ENCODE measurements at places on chromosomes 4 and X. TPM values are rescaled to one million over a fixed set of nuclear protein-coding genes. Genes with fewer than 3 reads are reported as not detected.

DNA sequence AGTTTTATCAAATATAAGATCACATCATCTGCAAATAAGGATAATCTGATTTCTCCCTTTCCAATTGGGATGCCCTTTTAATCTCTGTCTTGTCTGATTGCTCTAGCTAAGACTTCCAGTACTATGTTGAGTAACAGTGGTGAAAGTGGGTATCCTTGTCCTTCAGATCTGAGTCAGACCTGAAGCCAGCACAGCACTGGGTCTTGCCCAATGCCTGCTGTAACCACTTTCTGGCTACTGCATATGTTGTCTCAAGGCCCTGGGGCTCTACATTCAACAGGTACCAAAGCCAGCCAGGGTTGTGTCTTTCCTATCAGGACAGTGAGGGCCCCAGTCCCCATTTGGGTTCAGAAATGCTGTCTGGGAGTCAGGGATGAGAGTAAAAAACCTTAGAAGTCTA is 90.3 kb downstream of the CYSLTR1 start:
- no peak overlapping the region for H3K27ac ChIP-seq
- no peaks in the 10 kb centered on the region for H3K36me3 ChIP-seq
- no peaks in the 10 kb centered on the region for H3K4me1 ChIP-seq
- H3K4me3 ChIP-seq, result no peak overlapping the region
- no peaks in the 10 kb centered on the region for H3K27me3 ChIP-seq
- no peak for DNase-seq

DNA sequence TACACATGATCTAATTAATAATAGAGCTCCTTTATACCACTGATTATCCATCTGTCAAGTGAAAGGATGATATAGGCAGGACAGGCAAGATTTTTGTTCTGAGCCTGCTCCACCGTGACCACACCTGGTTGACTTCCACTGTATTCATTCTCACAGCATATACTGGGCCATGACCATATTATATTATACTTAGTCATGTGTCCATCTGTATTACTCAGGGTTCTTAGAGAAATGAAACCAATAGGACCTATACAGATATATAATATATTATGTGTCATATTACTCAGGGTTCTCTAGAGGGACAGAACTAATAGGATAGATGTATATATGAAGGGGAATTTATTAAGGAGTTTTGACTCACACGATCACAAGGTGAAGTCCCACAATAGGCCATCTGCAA is 675.1 kb downstream of the GRXCR1 start:
- H3K4me1 ChIP-seq, result no peaks in the 10 kb centered on the region
- H3K36me3 ChIP-seq, result no peaks in the 10 kb centered on the region
- no peak overlapping the region for H3K4me3 ChIP-seq
- no peak for DNase-seq
- no peaks in the 10 kb centered on the region for H3K27me3 ChIP-seq

- H3K36me3 ChIP-seq, result no peaks in the 10 kb centered on the region
- H3K27me3 ChIP-seq, result no peaks in the 10 kb centered on the region
- no peak overlapping the region for H3K4me3 ChIP-seq
Measured at GRCh38 chrX:21412883-21413282, 38.7 kb downstream of the CNKSR2 start.

DNA sequence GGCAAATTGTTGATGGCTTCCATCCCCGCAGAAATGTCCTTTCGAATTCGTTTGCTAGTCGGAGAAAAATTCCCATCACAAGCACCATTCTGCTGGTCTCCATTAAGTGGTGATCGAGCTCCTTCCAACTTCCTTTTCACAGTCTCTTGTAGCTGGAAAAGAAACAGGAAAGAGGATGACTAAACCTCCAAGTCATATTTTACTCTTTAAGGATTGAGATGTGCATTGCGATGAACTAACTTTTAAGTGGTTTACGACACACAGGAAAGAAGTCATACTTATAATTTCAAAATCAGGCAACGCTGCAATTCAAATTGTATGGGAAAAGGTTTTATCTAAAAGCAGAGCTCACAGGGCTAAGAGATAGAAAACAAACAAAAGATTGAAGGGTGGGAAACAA is 225.2 kb downstream of the MGST2 start:
- H3K36me3 ChIP-seq, result no peaks in the 10 kb centered on the region
- H3K4me3 ChIP-seq, result no peak overlapping the region
- DNase-seq, result no peak
- no peaks in the 10 kb centered on the region for H3K27me3 ChIP-seq
- H3K4me1 ChIP-seq, result no peaks in the 10 kb centered on the region
- no peak overlapping the region for H3K27ac ChIP-seq

DNA sequence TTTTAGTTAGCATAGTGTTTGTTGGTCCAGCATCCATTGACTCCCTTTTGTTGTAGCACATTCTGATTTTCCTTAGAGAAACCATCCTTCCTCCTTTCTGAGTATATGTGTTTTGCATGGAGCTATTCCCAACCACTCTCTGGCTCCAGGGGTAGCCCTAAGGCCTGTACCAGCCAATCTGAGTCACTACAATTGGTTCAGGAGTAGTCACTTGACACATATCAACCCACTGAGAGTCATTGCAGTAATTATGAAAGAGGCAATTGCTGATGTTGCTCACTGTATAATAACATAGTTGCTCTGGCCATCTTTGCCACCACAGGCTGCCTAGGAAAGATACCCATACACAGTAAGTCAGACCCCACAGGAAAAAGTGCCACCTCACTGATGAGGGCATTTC is 71.2 kb upstream of the GRID2 start:
- no peaks in the 10 kb centered on the region for H3K36me3 ChIP-seq
- H3K4me3 ChIP-seq, result no peak overlapping the region
- H3K4me1 ChIP-seq, result no peaks in the 10 kb centered on the region
- DNase-seq, result no peak

GRCh38 chrX:150205011-150205410 is 158.1 kb upstream of the MAMLD1 start:
- H3K4me3 ChIP-seq, result no peak overlapping the region
- DNase-seq, result no peak
- H3K27me3 ChIP-seq, result no peaks in the 10 kb centered on the region
- H3K27ac ChIP-seq, result no peak overlapping the region

DNA sequence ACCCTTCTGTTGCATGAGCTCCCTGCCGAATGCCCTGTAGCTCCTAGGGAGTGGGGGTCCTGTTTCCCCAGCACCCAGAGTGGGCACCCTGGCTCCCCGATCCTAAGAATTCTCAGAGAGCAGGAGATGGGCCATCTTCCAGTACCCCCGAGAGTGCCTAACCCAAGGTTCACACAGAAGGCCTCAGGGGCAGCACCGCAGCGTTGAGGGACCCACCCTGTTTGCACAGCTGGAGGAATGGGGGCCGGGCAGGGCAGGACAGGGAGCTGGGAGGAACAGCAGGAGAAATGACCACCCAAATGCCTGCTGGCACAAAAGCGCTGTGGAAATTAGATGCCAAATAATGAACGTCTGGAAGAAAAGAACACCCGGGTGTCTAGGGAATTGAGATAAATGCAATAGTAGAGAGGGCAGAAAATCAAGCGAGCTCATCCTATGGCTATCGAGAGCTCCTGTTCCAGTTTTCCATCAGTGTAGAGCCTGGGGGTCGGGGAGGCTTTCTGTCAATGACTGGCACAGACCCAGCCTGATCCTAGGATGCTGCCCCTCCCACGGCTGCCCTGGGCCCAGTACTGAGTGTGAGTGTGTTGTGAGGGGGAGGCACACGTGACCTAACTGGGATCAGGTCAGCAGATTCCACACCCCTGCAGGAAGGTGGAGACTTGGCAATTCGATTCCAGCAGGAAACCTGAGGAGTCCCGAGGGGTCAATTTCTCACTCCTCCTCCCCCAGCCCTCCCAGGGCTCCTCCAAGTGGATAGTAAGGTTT is 25.7 kb downstream of the SEPTIN6 start:
- H3K27ac ChIP-seq, result no peak overlapping the region
- H3K36me3 ChIP-seq, result no peaks in the 10 kb centered on the region
- H3K27me3 ChIP-seq, result no peaks in the 10 kb centered on the region
- no peak overlapping the region for H3K4me3 ChIP-seq
- no peaks in the 10 kb centered on the region for H3K4me1 ChIP-seq

The PLK4 gene
- 0.78 TPM for total RNA-seq

GRCh38 chr4:76697129-76697803 is 200.7 kb downstream of the SOWAHB start:
- H3K4me1 ChIP-seq, result no peaks in the 10 kb centered on the region
- DNase-seq, result no peak
- H3K4me3 ChIP-seq, result no peak overlapping the region
- no peak overlapping the region for H3K27ac ChIP-seq
- H3K36me3 ChIP-seq, result no peaks in the 10 kb centered on the region

GRCh38 chr4:139584784-139585183 is 28.8 kb upstream of the SETD7 start:
- H3K4me1 ChIP-seq, result no peaks in the 10 kb centered on the region
- H3K27me3 ChIP-seq, result no peaks in the 10 kb centered on the region
- H3K4me3 ChIP-seq, result no peak overlapping the region
- no peak for DNase-seq
- H3K27ac ChIP-seq, result no peak overlapping the region

DNA sequence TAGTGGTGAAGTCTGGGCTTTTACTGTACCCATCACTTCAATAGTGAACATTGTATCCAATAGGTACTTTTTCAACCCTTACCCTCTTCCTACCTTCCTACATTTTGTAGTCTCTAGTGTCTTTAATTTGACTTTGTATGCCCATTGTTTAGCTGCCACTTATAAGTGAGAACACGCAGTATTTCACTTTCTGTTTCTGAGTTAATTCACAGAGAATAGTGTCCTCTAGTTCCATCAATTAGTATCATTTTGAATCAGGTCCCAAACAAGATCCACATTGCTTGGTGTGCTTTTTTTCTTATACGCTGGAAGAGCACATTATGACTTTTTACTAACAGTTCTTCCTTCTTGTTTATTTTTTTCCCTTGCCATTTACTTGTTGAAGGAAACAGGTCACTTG is 176.0 kb upstream of the WDFY3 start:
- H3K27me3 ChIP-seq, result no peaks in the 10 kb centered on the region
- DNase-seq, result no peak
- H3K4me3 ChIP-seq, result no peak overlapping the region
- no peaks in the 10 kb centered on the region for H3K4me1 ChIP-seq

The DNAAF6 gene
- 0.20 TPM for total RNA-seq

The SPACA5 gene
- total RNA-seq, result not detected

GRCh38 chr4:140153419-140153717 is 616 bp downstream of the MAML3 start:
- DNase-seq, result no peak
- peaks cover 8% of the 10 kb centered on the region for H3K4me1 ChIP-seq
- peak overlapping the region; percentile 50 for H3K4me3 ChIP-seq
- H3K27ac ChIP-seq, result peak overlapping the region; percentile 78
- H3K36me3 ChIP-seq, result no peaks in the 10 kb centered on the region

DNA sequence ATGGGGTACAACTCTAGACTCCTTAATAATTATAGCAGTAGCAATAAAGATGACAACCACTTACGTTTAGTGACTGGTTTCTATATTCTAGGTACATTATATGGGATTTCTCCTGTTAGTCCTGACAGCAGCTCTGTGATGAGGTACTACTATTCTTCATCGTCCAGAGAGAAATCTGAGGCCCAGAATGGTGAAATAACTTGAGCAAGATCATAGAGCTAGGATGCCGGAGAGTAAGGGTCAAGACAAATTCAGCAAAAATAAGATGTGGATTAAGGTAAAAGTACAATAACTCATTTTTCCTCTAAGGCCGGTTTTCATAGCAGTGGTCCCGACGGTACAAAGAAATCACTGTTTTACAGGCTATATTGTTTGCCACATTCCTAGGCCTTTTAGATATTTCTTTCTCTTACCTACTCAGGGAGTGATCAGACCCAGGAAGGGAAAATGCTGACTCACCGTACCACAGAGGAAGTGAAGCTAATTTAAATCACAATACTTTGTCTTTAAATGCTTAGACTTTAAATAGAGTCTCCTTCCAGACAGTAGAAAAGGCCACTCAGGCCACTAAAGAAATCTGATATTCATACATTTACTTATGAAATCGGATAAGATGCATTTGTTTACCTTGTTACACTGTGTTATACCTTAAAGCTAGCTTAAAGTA is 2023.0 kb upstream of the AGA start:
- DNase-seq, result no peak
- no peak overlapping the region for H3K27ac ChIP-seq
- H3K4me1 ChIP-seq, result no peaks in the 10 kb centered on the region

The BEX2 gene
- total RNA-seq, result 52.9 TPM

DNA sequence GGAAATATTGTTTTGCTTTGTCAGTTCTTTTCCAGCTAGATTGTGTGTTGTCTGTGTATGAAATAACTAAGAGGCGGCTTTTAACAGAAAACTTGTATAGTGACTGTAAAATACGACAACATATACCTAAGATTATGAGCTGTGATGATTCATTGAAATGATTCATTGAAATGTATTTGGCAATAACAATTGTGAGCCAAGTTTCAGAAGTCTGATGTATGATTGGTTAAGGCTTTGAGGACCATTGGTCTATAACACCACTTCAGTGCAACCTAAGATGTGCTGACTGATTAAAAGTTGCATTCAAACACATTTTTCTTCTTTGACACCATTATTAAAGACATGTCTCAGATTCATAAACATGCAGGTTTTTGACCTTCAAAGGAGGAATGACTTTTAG is 76.6 kb downstream of the PTPN13 start:
- H3K36me3 ChIP-seq, result no peaks in the 10 kb centered on the region
- no peak for DNase-seq
- no peak overlapping the region for H3K27ac ChIP-seq
- H3K4me1 ChIP-seq, result no peaks in the 10 kb centered on the region

DNA sequence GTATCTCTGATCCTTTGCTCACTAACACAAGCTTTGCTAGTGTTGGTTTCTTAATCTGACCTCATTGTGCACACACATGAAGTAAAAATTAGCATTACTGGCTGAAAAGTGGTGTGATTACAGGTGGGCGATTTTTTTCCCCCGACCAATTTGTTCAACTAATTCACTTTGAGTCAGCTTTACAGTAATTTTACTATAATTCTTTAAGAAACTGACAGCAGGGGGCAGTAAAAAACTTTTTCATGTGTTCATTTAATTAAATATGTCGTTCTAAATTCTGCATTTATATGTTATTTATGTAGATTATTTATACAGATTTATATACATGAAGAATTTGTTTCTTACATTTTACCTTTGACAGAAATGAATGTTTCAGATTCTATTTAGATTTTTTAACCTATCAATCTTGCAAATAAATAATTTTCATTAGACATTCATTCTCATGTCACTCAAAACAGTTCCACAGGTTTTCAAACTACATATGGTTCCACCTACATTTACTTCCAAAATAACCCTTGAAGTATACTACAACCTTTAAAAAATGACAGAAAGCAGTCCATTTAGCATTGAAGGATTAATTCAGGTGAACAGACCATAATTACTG is 17.5 kb downstream of the PALLD start:
- DNase-seq, result no peak
- no peak overlapping the region for H3K4me3 ChIP-seq
- no peaks in the 10 kb centered on the region for H3K27me3 ChIP-seq
- H3K4me1 ChIP-seq, result no peaks in the 10 kb centered on the region
- no peak overlapping the region for H3K27ac ChIP-seq

GRCh38 chr4:139301821-139302611 is at the start of gene NDUFC1:
Gene NDUFC1, minus strand, starts transcription at chr4:139302477. Its CDS starts 6,679 bp downstream, at chr4:139295798.
- H3K36me3 ChIP-seq, result no peaks in the 10 kb centered on the region
- H3K4me3 ChIP-seq, result peak within 1 kb of the TSS; percentile 74
- no peaks in the 10 kb centered on the region for H3K27me3 ChIP-seq
- peak; percentile 40 for DNase-seq

GRCh38 chrX:140141444-140142029 is 176.2 kb upstream of the CXorf66 start:
- no peak for DNase-seq
- H3K27ac ChIP-seq, result no peak overlapping the region
- no peak overlapping the region for H3K4me3 ChIP-seq
- no peaks in the 10 kb centered on the region for H3K36me3 ChIP-seq
- H3K4me1 ChIP-seq, result no peaks in the 10 kb centered on the region
